HFFc6 (cell line): ENCODE measurements at places on chromosomes 5 and 9. TPM values are rescaled to one million over a fixed set of nuclear protein-coding genes. Genes with fewer than 3 reads are reported as not detected.

DNA sequence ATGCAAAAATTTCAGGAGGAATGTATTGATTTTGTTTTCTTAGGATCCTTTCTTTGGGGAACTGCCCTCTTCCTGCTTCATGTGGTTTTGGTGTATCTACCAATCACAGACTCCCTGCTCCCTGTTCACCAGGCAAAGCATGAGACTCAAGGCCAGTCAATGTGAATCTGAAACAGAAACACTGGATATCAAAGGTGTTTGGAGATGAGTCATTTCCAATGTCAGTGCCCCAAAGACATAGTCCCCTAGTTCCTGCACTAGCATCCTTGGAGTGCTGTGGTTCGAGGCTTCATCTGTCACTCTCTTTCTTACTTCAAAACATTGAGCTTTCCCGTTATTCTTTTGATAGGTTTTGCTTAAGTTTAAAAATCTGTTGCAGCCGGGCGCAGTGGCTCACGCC, 8.1 kb downstream of the PPP3R2 start:
- 0 out of 2 replicates have a peak, but pooled peaks cover 4% of the 10 kb centered on the region for H3K27me3 ChIP-seq
- peaks cover 30% of the 10 kb centered on the region for H3K4me1 ChIP-seq
- DNase-seq, result no peak

DNA sequence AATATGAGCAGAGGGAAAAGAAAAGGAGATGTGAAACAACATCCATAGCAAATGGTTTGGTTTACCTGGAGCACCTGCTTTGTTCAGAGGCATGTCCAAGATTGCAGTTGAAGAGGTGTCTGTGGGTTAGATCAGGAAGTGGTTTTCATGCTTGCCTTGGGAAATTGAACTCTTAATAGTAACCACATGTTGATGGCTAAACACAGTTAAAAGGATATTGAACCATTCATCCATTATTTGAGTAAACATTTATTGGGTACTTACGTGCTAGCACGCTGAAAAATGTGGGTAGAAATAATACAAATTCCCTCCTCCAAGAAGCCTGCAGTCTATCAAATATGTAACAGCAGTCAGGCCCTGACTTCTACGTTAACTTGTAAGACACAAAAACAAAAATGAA, 235.7 kb upstream of the TNC start:
- H3K36me3 ChIP-seq, result 0 out of 2 replicates have a peak, but pooled peaks cover under 1% of the 10 kb centered on the region
- H3K27me3 ChIP-seq, result peaks cover 8% of the 10 kb centered on the region
- no peak for DNase-seq
- peaks cover 31% of the 10 kb centered on the region for H3K4me1 ChIP-seq
- H3K27ac ChIP-seq, result no peak overlapping the region

DNA sequence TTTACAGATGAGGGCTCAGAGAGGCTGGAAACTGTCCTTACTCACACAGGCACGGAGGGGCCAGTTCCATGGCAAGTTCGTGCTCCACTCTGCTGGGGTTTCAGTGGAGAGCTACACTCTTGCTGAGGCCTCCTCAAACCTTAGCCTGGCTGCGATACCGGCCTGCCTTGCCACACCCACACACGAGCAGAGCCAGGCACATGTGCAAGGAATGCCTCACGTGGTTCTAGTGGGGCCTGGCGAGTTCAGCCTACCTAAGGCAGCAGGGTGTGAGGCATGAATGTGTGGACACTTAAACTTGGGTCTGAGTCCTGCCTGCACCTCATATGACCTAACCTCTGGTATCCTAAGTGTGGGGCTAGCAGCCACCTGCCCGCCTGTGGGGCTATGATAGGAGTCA, 21.5 kb upstream of the PRDM12 start:
- H3K27ac ChIP-seq, result no peak overlapping the region
- peaks cover 5% of the 10 kb centered on the region for H3K27me3 ChIP-seq
- no peak overlapping the region for H3K4me3 ChIP-seq
- H3K36me3 ChIP-seq, result peaks cover 25% of the 10 kb centered on the region

DNA sequence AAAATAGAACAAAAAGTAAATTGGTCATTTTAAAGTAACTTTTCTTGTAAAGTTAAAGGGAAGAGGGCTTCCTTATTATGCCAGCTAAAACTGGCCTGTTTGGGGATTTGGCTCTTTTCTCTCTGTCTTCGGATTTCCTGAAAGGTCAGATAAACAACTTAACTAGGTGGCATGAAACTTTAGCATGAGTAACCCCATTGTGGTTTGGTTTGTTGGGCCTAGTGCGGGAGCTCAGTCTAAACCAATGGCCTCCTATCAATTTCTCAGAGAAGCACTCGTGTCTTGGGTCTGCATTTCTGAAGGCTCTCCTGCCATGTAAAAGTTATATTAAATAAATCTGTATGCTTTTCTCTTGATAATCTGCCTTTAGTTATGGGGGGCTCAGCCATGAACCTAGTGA, 48.5 kb upstream of the ANKH start:
- DNase-seq, result no peak
- peaks cover 51% of the 10 kb centered on the region for H3K4me1 ChIP-seq
- peaks cover 4% of the 10 kb centered on the region for H3K36me3 ChIP-seq
- H3K27ac ChIP-seq, result no peak overlapping the region
- peaks cover 8% of the 10 kb centered on the region; the same call in 1 of the 2 replicates for H3K27me3 ChIP-seq

- no peaks in the 10 kb centered on the region for H3K36me3 ChIP-seq
- peaks cover 5% of the 10 kb centered on the region; the same call in 1 of the 2 replicates for H3K4me1 ChIP-seq
- no peak overlapping the region for H3K27ac ChIP-seq
Measured at GRCh38 chr5:89327608-89328007, 444.6 kb upstream of the MEF2C start.

Gene PROB1
- 2.8 to 5.0 TPM (median 2.9 TPM) in 3 replicates for total RNA-seq
